ENCODE measurements at places on chromosomes 6 and 20. TPM values are rescaled to one million over a fixed set of nuclear protein-coding genes. Genes with fewer than 3 reads are reported as not detected.

PPP1R18 gene
- total RNA-seq = 13.4 TPM

POPDC3 gene
- 50.1 TPM for total RNA-seq

RREB1 gene
- 34.2 TPM for total RNA-seq

CAGE1 gene
- not detected for total RNA-seq

DNA sequence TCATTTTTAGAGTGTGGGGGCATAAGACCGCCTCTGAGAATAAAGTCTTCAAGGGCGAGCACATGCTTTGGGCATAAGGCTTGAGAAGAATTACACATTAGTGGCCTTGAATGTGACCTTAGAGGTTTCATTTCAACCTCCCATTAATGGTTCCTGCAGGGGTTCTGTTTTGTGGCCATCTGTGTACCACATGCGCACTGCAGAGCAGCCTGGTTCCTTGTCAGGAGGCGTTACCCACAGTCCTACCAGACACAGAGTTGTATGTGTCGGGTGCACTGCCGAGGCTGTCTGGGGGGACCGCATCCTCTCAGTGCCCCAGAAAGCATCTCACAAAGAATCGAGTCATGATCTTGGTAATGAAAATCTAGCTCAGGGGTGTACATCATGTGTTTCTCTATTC, 115.7 kb downstream of the B3GAT2 start:
- DNase-seq = no peak

DNA sequence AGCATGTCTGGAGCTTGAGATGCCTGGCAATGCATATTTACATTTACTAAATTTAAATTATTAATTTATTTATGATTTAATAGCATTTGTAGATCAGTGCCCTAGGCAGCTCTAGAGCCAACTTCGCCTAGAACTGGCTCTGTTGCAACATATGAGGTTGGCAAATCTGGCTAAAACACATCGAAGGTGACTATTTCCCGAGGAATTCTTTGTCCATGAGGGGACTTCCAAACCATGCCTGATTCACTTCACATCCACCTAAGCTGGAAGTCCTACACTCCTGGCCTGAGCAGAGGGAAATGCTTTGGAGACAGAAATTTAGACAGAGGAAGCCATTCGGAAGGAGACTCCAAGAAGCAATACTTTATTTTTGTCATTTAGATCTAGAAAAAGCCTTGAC, 211.0 kb upstream of the ARG1 start:
- no peak for DNase-seq

GGTLC1 gene
- not detected for total RNA-seq

CEP250 gene
- 12.3 TPM for total RNA-seq

DNA sequence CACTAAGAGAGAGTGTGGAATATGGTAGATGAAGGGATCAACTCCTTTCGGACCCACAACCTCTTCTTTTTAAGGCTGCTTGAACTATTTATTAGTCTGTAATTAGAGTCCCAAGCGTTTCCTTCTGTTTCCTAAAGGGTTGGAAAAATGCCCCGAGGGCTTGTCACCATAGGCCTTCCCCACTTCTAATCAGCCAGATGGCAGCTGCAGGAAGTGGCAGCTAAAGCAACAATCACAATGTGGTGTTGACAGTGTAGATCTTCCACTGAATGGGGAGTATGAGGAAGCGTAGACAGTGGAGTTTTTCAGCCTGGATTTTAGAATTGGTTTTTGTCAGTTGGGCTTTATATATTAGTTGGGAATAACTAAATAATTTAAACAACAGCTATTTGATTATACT, 40.6 kb downstream of the SLC35D3 start:
- DNase-seq = peak; percentile 48

BPIFA1 gene
- not detected for total RNA-seq

DNA sequence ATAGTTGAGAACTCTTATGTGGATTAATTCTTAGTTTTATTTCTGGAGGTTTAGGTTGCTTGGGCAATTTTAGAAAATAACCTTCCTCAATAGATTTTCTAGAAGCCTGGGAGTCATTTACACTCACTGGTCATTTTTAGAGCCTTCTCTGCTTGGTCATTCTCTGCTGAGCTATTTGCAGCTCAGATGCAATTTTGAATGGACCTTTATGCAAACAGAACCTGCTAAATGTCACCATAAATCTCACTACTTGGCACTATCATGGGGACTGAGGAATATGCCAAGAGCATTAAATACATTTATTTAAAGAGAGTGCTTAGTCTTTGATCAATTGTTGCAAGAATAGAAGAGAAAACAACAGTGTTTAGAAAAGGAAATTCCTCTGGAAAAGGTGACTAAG, 154.0 kb downstream of the CLVS2 start:
- no peak for DNase-seq

EEF1A2 gene
- total RNA-seq = 1,229 TPM
